ENCODE measurements at places on chromosomes 4 and X. TPM values are rescaled to one million over a fixed set of nuclear protein-coding genes. Genes with fewer than 3 reads are reported as not detected.

The MAGEA2 gene
- 0.14 TPM for total RNA-seq

The CXorf65 gene
- total RNA-seq = not detected

The FAM9B gene
- total RNA-seq = not detected

The CLIC2 gene
- total RNA-seq = not detected

The LRAT gene
- total RNA-seq = 2.5 TPM

GRCh38 chrX:103726477-103726876, 15.8 kb downstream of the TMEM31 start:
- H3K4me1 ChIP-seq = no peaks in the 10 kb centered on the region
- H3K27me3 ChIP-seq = no peaks in the 10 kb centered on the region
- H3K36me3 ChIP-seq = no peaks in the 10 kb centered on the region
- H3K4me3 ChIP-seq = no peak overlapping the region

GRCh38 chr4:155964016-155964891, 10.6 kb upstream of the CTSO start:
- H3K27me3 ChIP-seq = no peaks in the 10 kb centered on the region
- H3K27ac ChIP-seq = no peak overlapping the region
- H3K36me3 ChIP-seq = no peaks in the 10 kb centered on the region
- no peak overlapping the region for H3K4me3 ChIP-seq
- DNase-seq = no peak

- H3K4me3 ChIP-seq = no peak overlapping the region
- no peaks in the 10 kb centered on the region for H3K4me1 ChIP-seq
- no peaks in the 10 kb centered on the region for H3K36me3 ChIP-seq
- peak; percentile 3 for DNase-seq
- H3K27me3 ChIP-seq = no peaks in the 10 kb centered on the region
Measured at GRCh38 chrX:83771664-83772063, 89.3 kb upstream of the CYLC1 start.

- H3K4me3 ChIP-seq = no peak overlapping the region
- H3K36me3 ChIP-seq = no peaks in the 10 kb centered on the region
- H3K4me1 ChIP-seq = peaks cover 13% of the 10 kb centered on the region
- H3K27ac ChIP-seq = no peak overlapping the region
- no peak for DNase-seq
- no peaks in the 10 kb centered on the region for H3K27me3 ChIP-seq
Measured at GRCh38 chr4:147583876-147584275, 33.3 kb upstream of the TMEM184C start.

- peak; percentile 52 for DNase-seq
- no peaks in the 10 kb centered on the region for H3K4me1 ChIP-seq
- no peaks in the 10 kb centered on the region for H3K27me3 ChIP-seq
- H3K27ac ChIP-seq = no peak overlapping the region
- H3K36me3 ChIP-seq = no peaks in the 10 kb centered on the region
- no peak overlapping the region for H3K4me3 ChIP-seq
Measured at GRCh38 chr4:67456577-67457196, 88.6 kb downstream of the CENPC start.

DNA sequence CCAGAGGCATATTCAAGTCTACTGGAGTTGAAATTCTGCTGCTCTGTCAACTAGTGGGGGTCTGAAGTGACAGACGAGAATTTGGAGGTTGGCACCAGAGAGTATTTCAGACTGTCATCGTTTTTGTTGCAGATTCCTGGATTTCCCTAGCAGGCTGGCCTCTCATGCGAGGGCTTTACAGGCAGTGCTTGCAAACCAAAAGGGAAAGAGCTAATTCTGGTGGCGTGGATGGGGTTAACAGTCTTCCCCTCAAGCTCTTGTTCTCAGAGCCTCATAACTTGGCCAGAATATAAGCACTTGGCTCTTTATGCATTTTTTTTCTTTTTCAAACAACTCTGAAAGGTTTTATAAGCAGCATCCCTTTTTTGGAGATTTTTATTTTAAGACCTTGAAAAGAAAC, at the start of gene SPARCL1:
Gene SPARCL1 (minus strand): TSS at position 190 of the 400 bp plus-strand sequence. CDS start 29,802 bp downstream, outside the sequence.
- H3K36me3 ChIP-seq = no peaks in the 10 kb centered on the region
- H3K4me1 ChIP-seq = peaks cover 13% of the 10 kb centered on the region
- no peak within 1 kb of the TSS for H3K4me3 ChIP-seq
- H3K27me3 ChIP-seq = no peaks in the 10 kb centered on the region
- peak; percentile 56 for DNase-seq

- H3K36me3 ChIP-seq = no peaks in the 10 kb centered on the region
- H3K27me3 ChIP-seq = no peaks in the 10 kb centered on the region
- H3K27ac ChIP-seq = peak overlapping the region; percentile 95
- peaks cover 3% of the 10 kb centered on the region for H3K4me1 ChIP-seq
- peak overlapping the region; percentile 80 for H3K4me3 ChIP-seq
Measured at GRCh38 chrX:63350465-63350877, 661 bp downstream of the SPIN4 start.

GRCh38 chrX:45295259-45295986, 94.7 kb upstream of the DIPK2B start:
- peak; percentile 45 for DNase-seq
- peaks cover 3% of the 10 kb centered on the region for H3K4me1 ChIP-seq
- no peak overlapping the region for H3K27ac ChIP-seq
- no peaks in the 10 kb centered on the region for H3K36me3 ChIP-seq
- H3K27me3 ChIP-seq = no peaks in the 10 kb centered on the region

DNA sequence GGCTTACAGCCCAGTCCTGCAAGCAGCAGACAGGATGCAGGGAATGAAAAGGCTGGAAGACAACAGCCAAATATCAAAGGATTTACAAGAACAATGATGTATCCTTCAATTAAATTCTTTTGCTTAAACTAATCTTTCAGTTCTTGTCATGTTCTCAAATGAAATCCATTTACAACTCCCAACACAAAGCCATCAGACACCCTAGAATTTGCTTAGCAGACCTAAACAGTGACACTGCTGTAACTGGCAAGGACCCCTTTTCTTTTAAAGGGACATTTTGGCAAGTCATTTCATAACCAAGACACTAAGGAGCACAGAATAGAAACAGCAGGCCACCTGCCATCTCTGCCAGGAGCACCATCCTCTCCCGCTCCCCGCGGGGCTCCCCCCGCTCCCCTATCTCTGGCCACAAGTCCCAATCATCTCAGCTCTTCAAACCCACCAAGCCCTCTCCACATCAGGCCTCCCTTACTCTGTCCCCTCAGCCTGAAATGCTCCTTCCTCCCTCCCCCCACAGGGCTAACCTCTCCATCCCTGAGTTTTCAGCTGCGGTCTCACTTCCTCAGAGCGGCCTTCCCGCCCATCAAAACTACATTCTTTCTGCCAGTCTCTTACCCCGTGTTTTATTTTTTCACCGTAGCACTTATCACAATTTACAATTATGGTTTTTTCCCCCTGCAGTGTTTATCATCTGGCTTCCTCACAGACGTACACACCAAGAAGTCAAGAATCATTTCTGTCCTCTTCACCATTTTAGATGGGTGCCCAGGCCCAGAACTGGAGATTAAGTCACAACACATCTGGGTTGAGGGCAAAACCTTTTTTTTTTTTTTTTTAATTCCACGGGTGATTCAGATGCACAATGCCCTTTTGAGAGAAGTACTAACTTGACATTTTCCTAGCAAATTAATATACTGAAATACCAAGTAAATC, 45.8 kb downstream of the TSPAN5 start:
- no peak overlapping the region for H3K4me3 ChIP-seq
- H3K27me3 ChIP-seq = no peaks in the 10 kb centered on the region
- no peak overlapping the region for H3K27ac ChIP-seq
- DNase-seq = no peak
- H3K4me1 ChIP-seq = peaks cover 31% of the 10 kb centered on the region
- H3K36me3 ChIP-seq = no peaks in the 10 kb centered on the region

GRCh38 chr4:185219551-185220344, 10.3 kb downstream of the SNX25 start:
- H3K27ac ChIP-seq = no peak overlapping the region
- no peak overlapping the region for H3K4me3 ChIP-seq
- no peaks in the 10 kb centered on the region for H3K4me1 ChIP-seq
- no peaks in the 10 kb centered on the region for H3K27me3 ChIP-seq

DNA sequence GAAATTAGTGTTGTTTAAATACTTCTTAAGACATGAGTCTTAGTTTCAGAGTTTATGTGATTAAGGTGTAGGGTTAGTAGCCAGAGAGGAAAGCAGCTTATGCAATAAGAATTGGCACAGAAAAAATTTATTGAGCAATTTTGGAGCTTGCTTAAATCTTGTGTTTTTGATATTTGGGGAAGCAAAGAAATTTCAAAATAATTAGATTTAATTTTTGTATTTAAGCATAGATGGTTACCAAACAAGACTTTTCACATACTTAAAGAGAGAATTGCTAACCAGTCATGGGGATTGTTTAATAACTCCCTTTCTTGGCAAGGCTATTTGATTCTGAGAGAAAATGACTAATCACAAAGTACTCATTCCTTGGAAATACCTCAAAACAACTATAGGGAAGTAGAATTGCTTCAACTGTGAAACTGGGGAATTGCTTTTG, 202.0 kb upstream of the GRID2 start:
- H3K4me1 ChIP-seq = no peaks in the 10 kb centered on the region
- H3K36me3 ChIP-seq = no peaks in the 10 kb centered on the region
- H3K4me3 ChIP-seq = no peak overlapping the region
- no peak for DNase-seq
- no peaks in the 10 kb centered on the region for H3K27me3 ChIP-seq

DNA sequence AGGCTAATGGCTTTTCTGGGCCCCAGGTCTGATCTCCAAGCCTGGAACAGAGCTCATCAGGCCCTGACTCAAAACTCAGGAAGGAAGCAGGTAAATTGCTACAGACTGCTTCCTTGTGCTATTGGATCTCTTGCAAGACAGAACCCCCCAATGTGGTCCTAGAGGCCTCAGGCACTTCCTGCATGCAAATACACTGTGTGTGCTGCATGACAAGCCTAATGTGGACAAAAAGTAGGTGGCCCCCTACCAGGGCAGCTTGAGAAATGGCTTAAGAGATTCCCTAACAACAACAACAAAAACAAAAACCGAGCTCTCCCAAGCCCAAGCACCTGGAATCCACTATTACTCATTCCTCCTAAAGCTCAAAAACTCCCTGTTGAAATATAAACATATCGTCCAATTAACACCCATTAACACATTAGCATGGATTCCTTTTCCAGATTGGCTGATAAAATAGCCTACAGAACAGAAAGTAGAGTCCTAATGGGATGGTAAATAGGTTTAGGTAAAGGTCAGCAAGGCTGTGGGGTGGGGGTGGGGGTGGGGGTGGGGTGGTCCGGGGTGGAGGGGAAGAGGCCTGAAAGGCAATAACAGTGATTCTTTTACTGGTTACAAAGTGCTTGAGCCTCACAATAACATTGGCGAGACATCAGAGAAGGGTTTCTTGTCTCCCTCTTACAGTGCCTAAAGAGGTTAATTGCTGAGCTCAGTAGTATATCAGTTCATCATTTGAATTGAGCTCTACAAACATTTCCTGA, 24.1 kb upstream of the FGF16 start:
- H3K4me3 ChIP-seq = no peak overlapping the region
- H3K27me3 ChIP-seq = no peaks in the 10 kb centered on the region
- H3K36me3 ChIP-seq = no peaks in the 10 kb centered on the region
- H3K4me1 ChIP-seq = peaks cover 9% of the 10 kb centered on the region

GRCh38 chrX:50577326-50577725, 106.7 kb upstream of the DGKK start:
- no peaks in the 10 kb centered on the region for H3K27me3 ChIP-seq
- no peaks in the 10 kb centered on the region for H3K4me1 ChIP-seq
- DNase-seq = no peak
- no peaks in the 10 kb centered on the region for H3K36me3 ChIP-seq

- no peak overlapping the region for H3K27ac ChIP-seq
- no peaks in the 10 kb centered on the region for H3K36me3 ChIP-seq
- H3K4me1 ChIP-seq = peaks cover 5% of the 10 kb centered on the region
Measured at GRCh38 chr4:148225639-148226038, 216.6 kb downstream of the NR3C2 start.

GRCh38 chr4:24630937-24631336, 46.6 kb upstream of the DHX15 start:
- no peaks in the 10 kb centered on the region for H3K27me3 ChIP-seq
- H3K4me1 ChIP-seq = no peaks in the 10 kb centered on the region
- H3K27ac ChIP-seq = no peak overlapping the region
- DNase-seq = no peak

DNA sequence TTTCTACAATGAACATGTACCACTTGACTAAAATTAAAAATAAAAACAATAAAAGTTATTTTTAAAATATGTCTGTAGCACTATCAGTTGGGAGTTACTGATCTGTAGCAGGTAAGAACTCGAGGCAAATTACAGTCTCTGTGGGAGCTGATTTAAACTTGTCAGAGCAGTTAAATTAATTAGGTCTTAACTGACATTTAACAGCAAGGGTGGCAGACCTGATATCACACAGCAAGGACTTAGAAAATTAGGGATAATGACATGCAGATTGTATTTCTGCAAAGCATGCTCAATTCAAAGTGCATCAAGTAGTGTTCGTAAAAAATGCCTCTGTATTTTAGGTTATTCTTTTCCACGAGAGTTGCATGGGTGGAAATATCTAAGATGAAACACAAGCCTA, 208.9 kb downstream of the SPATA18 start:
- H3K4me3 ChIP-seq = no peak overlapping the region
- H3K27ac ChIP-seq = no peak overlapping the region
- peaks cover 19% of the 10 kb centered on the region for H3K4me1 ChIP-seq
- no peaks in the 10 kb centered on the region for H3K27me3 ChIP-seq
- no peaks in the 10 kb centered on the region for H3K36me3 ChIP-seq
- DNase-seq = no peak

DNA sequence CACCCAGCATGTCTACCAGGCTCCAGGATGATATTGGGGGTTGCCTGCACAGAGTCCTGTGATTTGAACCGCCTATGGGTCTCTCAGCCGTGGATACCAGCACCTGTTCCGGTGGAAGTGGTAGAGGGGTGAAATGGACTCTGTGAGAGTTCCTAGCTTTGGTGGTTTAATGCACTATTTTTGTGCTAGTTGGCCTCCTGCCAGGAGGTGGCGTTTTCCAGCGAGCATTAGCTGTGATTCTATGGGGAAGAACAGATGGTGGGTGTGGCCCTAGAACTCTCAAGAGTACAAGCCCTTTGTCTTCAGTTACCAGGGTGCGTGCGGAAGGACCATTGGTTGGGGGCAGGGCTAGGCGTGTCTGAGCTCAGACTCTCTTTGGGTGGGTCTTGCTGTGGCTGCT, 316.9 kb upstream of the AMOT start:
- H3K4me3 ChIP-seq = no peak overlapping the region
- H3K27ac ChIP-seq = no peak overlapping the region
- no peak for DNase-seq

GRCh38 chrX:56738670-56739069, 9.6 kb downstream of the NBDY start:
- peak overlapping the region; percentile 71 for H3K27ac ChIP-seq
- DNase-seq = no peak
- no peaks in the 10 kb centered on the region for H3K4me1 ChIP-seq
- H3K27me3 ChIP-seq = no peaks in the 10 kb centered on the region
- peaks cover 4% of the 10 kb centered on the region for H3K36me3 ChIP-seq

DNA sequence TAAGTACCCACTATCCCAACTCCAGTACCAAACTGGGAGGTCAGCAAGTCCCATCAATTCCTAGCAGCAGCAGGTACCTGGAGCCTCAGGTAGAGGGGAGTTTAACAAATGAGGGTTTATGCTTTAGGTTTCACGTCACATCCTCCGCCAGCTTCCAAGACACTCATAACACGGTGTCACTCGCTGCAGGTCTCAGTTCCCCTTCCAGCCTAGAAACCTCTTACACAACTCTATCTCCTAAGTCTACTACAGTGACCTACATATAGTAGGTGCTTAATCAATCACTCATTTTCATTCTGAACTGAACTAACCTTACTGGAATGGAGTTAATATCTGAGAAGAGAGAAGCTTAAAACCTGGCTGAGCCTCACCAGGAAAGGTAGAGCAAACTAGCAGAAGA, 96.0 kb downstream of the EFHC2 start:
- H3K27ac ChIP-seq = no peak overlapping the region
- H3K36me3 ChIP-seq = no peaks in the 10 kb centered on the region
- H3K4me3 ChIP-seq = no peak overlapping the region
- H3K4me1 ChIP-seq = no peaks in the 10 kb centered on the region

- no peak overlapping the region for H3K4me3 ChIP-seq
- no peaks in the 10 kb centered on the region for H3K36me3 ChIP-seq
- DNase-seq = peak; percentile 2
- H3K27me3 ChIP-seq = no peaks in the 10 kb centered on the region
- no peak overlapping the region for H3K27ac ChIP-seq
- H3K4me1 ChIP-seq = no peaks in the 10 kb centered on the region
Measured at GRCh38 chr4:116531870-116532269, 553.5 kb downstream of the TRAM1L1 start.
